ENCODE measurements at places on chromosomes 6 and 20. TPM values are rescaled to one million over a fixed set of nuclear protein-coding genes. Genes with fewer than 3 reads are reported as not detected.

The KCNB1 gene
- total RNA-seq = 0.08 TPM

The SCUBE3 gene
- total RNA-seq = not detected

The GINS1 gene
- total RNA-seq = 40.1 TPM

The FGD2 gene
- total RNA-seq = 1.5 TPM

DNA sequence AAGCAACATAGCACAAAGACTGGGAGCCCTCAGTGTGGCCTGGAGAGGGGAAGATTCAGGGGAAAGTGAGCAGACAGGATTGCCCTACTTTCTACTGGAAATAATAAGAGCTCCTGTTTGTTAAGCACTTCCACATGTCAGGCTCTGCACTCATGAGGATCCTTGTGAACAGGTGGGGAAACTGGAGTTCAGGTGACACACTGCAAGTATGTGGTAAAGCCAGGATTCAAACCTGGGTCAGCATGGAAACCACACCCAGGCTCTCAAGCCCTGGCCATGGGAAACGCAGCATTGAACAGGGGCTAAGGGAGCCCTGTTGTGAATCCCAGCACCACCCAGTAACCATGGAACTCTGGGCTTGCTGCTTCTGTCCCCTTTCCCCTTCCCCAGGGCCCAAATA is 42.8 kb upstream of the ID1 start:
- no peak for DNase-seq

DNA sequence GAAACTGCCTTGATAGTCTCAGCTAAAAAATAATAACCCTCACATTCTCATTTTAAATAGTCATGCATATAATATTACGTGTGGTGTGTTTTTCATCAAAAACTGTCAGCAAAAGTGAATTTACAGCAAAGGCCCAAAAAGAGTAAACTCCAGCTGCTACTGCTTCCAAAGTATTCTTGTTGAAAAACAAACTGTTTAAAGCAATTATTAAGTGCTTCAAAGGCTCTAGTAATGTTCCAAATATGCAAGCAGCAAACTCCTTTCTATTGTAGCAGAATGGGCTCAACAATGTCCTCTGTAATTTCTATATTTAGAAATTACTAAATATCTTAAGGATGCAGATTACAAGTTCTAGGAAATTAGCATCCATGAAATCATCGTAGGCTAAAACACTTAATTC is 280.0 kb upstream of the TBX18 start:
- DNase-seq = no peak

DNA sequence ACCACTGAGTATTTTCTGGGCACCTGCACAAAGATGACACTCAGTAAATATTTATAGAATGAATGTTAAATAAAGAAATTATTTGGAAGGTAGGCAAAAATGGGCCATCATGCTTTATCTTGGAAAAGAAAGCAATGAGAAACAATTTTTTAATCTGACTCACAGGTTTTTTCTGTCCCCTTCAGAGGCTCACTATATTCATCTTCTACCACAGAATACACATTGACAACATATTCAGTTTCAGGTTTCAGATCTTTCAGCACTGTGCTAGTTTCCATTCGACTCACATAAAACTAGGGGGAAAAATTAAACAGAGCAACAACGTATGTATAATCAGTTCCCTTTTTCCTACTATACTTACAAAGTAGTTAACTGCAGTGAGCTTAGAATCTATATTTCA is 58.3 kb downstream of the COL12A1 start:
- no peak for DNase-seq

All from activated T-helper 1 cell treated with anti-CD3 and anti-CD28 coated beads, Interleukin-12 subunit alpha, Interleukin-12 subunit beta, Interleukin-2, Interleukin-4 antibody, amounts not matched to agents 30 ng/mL and 10 ng/mL and 1 ng/mL, durations not matched to agents 14 hours and 24 hours and 36 hours (primary cell).